Transverse colon (tissue), 4 donors: ENCODE measurements at places on chromosomes 4 and X.

GRCh38 chrX:154534526-154535322 lies 11.9 kb downstream of the G6PD start:
- DNase-seq: peak; percentile 92

GRCh38 chrX:114626323-114626722 lies 42.4 kb downstream of the HTR2C start:
- no peak for DNase-seq

DNA sequence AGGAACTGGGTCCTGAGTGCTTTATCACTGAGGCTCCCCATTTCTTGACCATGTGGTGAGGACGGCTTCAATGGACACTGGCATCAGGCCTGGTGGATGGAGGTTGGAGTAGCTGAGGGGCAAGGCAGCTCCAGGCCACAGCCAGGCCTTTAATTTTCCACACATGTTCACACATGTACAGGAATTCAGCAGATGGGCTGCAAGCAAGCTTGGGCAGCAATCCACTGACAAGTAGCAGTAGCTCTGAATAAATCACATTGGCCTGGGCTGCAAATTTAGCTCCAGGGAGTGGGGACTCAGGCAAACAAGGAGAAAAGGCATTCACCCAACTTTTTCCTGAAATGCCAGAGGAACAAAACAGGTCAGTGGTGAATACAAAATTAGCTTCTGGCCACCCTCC lies 107.8 kb upstream of the SCML1 start:
- DNase-seq: no peak

DNA sequence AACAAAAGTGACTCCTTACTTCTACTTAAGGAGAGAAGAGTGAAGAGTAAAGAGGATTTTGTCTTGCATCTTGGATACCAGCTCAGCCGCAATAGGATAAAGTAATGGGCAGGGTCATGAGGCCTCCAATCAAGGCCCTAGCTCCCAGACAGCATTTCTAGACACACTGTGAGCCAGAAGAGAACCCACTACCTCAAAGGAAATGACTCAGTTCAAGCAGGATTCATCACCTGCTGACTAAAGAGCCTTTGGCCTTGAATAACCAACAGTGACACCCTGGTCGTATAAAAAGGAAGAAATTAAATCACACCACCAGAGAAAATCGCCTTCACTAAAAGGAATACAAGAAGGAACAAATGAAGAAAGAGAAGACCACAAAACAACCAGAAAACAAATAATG lies 416.1 kb downstream of the PCDH18 start:
- no peak for DNase-seq

- no peak for DNase-seq
Measured at GRCh38 chrX:11944501-11944900, 186.5 kb downstream of the MSL3 start.

DNA sequence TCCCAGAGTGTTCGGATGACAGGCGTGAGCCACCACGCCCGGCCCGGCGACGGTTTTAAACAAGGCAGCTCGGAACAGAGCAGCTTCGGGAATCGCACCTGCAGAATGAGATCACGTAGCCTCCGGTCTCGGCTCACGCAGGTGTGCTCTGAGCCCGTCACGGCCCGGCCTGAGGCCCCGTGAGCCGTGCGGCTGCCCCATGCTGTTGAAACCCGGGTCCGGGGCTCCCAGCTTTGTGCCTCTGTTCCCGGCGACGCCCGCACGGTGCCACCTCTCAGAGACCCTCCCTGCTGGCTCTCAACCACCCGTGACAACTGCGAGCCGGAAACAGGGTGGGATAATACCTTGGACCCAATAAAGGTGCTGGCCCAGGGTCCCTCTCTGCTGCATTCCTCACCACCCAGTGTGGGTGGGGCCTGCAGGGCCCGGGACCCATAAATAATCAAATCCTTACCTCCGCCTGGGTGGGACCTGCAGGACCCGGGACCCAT lies 13.4 kb upstream of the PLCXD1 start:
- peak; percentile 44 for DNase-seq

DNA sequence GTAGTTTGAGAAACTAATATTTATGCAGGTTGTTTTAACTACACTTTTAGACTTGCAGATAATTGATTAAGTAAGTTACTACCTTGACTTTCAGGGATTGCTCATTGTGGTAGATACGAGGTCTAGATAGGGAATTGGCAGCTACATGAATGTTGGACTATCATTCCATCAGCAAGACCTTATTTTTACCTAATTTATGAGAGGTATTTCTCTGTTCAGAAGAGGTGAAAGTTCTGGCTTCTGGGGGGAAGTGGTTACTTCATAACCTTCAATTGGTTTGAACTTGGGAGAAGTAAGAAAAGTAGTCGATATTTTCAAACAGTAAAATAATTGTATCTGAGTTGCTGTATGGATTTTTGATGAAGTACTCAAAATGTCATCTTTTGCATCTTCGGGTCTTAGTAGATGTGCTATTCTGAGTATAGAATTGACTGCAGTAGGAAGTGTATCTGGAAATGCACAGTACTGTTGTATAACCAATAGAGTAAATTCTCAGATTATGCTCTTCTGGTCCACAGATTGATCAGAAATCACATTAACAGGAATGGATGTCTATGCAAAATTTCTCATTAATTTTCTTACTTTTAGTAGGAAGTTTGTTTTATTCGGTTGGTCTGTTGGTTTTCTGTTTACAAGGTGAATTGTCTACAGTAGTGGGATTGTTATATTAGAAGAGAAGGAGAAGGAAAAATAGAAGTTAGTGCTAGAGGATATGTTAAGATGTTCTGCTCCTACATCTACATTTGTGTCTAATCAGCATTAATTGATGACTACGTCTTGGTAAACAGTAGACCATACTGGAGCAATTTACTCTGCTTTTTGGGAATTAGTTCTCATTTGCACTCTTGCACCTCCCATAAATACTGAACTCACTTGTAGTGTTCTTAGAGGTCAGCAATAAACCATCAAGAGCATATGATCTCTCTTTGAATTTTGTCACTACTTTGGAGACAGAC lies 3.0 kb downstream of the NFKB1 start:
- DNase-seq: no peak

- no peak for DNase-seq
Measured at GRCh38 chr4:149136951-149137620, 678.6 kb downstream of the IQCM start.

GRCh38 chrX:2967998-2968909 lies 38.1 kb upstream of the ARSH start:
- peak; percentile 16 for DNase-seq

DNA sequence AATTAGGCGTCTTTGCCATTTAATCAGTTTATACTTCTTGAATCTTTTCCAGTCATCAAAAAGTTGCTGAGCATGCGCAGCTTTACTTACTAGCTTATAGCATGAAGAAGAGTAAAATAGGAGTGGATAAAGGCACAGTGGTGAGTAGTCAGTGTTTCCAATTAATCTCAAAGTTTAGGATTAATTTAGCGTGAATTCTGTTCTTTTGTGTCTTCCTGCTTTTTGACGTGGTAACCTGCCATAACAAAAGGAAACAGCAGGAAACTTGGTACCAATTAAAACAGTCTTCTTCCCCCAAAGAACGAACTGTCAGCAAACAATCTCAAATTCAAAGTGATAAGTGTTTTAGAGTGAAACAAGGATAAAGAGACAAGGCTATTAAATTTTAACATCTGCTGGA lies 61.9 kb downstream of the TET2 start:
- DNase-seq: no peak

DNA sequence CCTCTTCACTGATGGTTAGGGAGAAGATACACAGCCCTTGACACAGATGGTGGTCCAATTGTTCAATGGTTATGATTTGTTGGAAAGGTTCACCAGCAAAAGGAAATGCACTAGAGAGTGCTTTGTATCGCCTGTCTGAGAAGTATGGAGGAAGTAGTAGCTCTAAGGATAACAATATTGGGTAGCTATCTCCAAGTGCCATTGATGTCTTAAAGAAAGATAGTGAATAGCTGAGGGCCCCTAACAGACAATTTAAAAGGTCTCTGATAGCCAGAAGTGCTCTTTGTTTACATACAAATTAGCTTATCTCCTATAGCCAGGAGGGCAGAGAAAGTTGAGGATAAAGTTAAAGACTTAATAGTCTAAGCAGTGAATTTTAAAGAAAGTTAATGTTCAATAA lies 33.9 kb upstream of the BLTP1 start:
- DNase-seq: no peak

DNA sequence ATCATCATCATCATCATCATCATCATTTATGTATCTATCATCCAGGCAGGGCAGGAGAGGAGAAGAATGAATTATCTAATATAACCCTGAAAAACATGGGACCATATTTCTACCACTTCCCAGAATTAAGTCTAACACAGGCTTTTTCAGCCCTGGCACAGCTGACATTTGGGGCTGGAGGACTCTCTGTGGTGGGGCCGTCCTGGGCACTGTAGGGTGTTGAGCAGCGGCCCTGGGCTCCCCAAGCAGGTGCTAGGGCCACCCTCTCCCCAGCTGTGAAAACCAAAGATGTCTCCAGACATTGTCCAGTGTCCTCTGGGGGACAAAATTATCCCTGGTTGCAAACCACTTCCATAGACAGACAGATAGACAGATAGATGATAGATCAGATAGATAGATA lies 288.4 kb downstream of the CRLF2 start:
- no peak for DNase-seq

DNA sequence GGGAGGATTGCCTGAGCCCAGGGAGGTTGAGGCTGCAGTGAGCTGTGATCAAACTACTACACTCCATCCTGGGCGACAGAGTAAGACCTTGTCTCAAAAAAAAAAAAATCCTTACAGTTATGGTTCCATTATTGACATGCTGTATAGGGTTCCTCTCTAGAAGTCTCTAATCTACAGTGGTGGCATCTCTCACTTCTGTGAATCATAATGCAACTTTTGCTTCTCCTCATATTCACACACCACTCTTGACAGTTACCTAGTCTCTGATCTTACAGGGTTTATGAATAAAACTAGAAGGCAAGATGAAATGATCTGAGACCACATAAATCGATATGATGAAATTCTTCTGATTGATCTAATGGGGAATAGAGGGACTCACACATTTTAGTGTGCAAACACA lies 40.6 kb downstream of the DOCK11 start:
- DNase-seq: no peak

- DNase-seq: no peak
Measured at GRCh38 chr4:6991771-6992557, 51.2 kb upstream of the TADA2B start.

- no peak for DNase-seq
Measured at GRCh38 chrX:973010-973632, 239.3 kb downstream of the CRLF2 start.

GRCh38 chr4:173328236-173328901 lies 5.8 kb downstream of the HMGB2 start:
- no peak for DNase-seq

DNA sequence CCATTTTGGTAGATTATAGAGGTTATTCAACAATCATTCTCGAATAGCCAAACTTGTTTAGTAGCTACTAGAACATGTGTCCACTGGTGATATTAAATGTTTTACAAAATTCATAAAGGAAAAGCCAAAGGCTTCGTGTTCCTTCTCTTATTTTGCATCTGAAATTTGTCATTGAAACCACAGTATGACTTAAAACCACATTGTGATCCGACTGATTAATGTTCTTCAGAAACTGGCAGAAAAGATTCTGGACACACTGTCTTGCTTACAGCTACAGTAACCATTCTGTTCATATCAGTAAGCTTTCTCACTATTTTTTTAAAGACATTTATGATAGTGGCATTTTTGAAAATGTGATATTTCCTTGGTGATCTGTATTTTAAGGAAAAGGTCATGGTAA lies 2.6 kb upstream of the SMARCA1 start:
- DNase-seq: no peak

DNA sequence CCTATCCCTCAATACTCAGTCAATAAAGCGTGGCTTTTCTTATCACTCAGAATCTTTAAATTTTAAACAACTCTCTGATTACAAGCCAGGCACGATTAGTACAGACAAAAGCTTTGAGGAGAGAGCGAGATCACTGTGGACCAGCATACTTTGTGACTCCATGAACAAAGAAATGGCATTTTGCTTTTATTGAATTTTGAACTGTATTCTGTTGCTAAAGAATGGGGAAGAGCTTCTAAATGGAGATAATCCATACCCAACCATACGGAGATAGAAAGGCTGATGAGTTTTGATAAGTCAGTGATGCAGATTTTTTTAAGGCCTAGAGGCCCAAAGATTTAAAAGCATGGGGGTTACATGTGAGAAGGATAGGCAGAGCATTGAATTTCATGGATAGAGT lies 259.1 kb downstream of the DACH2 start:
- DNase-seq: no peak

DNA sequence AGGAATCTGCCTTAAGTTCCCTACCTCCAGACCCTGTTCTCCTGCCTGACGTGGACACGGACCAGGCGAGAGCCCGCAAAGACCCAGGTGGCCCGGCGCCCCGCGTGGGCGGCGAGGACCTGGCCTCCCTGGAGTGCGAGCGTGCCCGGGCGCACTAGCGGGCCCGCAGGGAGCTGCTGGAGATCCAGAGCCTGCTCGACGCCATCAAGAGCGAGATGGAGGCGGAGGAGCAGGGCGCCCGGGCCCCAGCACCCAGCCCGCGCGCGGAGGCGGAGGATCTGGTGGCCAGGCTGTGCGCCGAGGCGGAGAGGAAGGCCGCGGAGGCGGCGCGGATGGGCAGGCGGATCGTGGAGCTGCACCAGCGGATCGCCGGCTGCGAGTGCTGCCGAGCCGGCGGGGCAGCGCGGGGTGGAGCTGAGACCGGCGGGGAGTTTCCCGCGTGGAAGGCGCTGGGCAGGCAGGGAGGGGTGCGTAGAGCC lies 18.2 kb downstream of the MRFAP1 start:
- DNase-seq: peak; percentile 28

DNA sequence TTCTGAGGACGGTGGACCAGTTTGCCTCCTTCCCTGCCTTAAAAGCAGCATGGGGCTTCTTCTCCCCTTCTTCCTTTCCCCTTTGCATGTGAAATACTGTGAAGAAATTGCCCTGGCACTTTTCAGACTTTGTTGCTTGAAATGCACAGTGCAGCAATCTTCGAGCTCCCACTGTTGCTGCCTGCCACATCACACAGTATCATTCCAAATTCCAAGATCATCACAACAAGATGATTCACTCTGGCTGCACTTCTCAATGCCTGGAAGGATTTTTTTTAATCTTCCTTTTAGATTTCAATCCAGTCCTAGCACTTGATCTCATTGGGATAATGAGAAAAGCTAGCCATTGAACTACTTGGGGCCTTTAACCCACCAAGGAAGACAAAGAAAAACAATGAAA lies 255.3 kb downstream of the RAPGEF2 start:
- DNase-seq: no peak

DNA sequence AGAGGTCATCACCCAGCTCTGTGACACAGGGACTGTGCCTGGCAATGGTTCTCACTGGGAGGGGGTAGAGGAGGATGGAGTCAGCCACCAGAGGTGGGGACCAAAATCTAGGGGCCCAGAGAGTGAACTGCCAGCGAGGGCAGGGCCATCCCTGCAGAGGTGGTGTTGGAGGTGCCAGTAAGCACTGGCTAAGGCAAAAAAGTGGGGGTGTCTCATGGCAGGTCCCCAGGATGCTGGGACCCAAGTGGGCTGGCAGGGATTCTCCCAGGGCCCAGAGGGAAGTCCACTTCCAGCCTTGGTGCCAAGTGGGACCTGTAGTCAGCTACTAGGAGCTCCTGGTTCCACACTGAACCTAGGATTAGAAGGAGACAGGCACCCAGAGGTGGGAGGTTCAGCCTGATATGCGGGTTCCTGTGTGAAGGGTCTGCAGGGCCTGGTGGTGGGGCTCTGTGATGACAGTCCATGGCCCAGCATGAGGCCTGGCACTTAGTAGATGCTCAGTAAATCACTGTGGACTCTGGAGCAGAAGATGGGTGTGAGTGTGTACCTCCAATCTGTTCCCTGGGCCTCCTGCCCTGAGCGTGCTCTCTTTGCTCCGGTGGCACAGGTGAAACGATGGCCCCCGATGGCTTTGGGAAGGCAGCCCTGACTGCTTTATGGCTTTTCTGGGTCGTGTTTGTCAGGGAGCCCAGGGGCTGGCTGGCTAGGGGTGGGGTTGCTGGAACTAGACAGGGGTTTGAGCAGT lies 81.5 kb downstream of the PSAPL1 start:
- no peak for DNase-seq
